ENCODE measurements at places on chromosomes 7 and 10. TPM values are rescaled to one million over a fixed set of nuclear protein-coding genes. Genes with fewer than 3 reads are reported as not detected.

GRB10 gene
- 80.3 TPM for total RNA-seq

NPY4R gene
- total RNA-seq = 1.2 TPM

IL6 gene
- total RNA-seq = not detected

ANKRD7 gene
- total RNA-seq = 16.8 TPM
